Fibroblast of lung (primary cell): ENCODE measurements at places on chromosomes 2 and 18. TPM values are rescaled to one million over a fixed set of nuclear protein-coding genes. Genes with fewer than 3 reads are reported as not detected.

Gene GPR155
- total RNA-seq, result 4.4 and 6.4 TPM in 2 replicates

DNA sequence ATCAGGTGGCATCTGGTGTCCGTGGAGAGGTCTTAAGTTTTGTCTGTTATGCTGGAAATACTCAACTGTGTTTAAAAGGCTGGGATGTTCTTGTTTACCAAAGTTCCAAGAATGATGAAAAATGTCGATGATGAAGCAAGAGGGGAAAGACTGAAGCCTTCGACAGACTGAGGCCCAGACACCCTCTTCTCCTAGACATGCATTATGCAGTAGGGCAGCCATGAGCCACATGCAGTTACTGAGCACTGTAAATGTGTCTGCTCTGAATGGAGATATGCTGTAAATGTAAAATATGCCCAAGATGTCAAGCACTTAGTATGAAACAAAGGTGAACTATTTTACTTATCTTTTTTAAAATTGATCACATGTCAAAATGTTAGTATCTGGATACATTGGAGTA, 163.1 kb downstream of the GALNT14 start:
- DNase-seq, result no peak

Gene PIGN
- total RNA-seq, result 31.7 and 35.2 TPM in 2 replicates

DNA sequence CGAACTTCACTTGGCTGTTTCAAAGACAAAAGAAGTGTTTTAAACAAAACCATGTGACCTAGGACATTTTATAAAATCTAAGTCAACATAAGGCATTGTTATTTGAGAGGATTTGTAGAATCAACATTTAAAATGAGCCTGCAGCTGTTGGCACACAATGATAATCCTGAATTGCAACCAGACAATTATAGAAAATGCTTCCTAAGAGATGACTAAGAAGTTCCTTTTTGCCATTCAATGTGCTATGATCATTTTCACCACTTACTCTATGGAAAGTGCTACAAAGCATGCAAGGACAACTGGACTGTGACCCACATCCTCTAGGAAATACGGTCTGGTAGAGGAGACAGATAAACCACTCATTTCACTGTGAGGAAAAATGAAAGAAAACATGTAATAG, 246.4 kb downstream of the CDH20 start:
- DNase-seq, result no peak

DNA sequence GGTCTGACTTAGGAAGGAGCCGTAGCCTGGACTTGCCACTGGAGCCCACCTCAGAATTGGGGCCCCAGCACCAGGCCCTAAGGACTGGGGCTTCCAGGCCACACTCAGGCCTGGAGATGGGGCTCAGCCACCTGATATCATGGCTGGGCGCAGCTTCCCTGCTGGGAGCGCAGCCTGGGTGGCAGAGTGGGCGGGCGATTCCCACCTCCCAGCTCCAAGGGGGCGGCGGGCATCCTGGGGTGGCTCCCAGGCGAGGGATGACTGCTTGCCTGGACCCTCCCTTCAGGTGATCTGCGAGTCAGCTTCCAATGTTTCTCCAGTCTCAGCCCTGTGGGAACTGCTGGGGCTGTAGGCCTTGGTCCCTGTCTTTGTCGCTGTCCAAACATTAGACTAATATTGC, 20.1 kb downstream of the GPR35 start:
- DNase-seq, result no peak

Gene REG3A
- not detected in 2 replicates for total RNA-seq

GRCh38 chr2:134493797-134494196, 225.0 kb downstream of the TMEM163 start:
- DNase-seq, result no peak

- DNase-seq, result no peak
These were observed 11.8 kb upstream of the PROC start for GRCh38 chr2:127406454-127406853.

Gene OR6B2
- not detected in 2 replicates for total RNA-seq

- no peak for DNase-seq
These were observed 255.3 kb upstream of the SIX2 start for GRCh38 chr2:45264227-45265225.
